ENCODE measurements at places on chromosomes 7 and 10. TPM values are rescaled to one million over a fixed set of nuclear protein-coding genes. Genes with fewer than 3 reads are reported as not detected.

DNA sequence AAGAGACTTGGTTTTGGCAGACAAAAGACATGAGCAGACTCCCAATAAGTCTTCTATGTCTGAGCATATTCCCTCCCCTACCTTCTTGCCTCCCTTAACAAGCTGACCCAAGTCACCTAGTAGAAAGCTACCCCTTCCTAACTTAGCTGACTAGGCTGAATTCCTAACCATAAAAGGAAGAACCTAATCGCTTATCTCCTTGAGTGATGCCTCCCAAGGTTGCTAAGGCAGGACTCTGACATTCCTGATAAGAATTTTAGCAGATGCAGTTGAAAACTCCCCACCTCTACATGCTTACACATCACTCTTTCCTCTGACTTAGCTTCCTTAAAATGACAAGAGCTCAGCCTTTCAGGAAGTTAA is 704.7 kb upstream of the MBL2 start:
- no peak for DNase-seq

GRCh38 chr10:9390516-9390915 is 1336.0 kb downstream of the GATA3 start:
- DNase-seq = no peak

GRCh38 chr7:126211875-126212274 is 1040.9 kb downstream of the GRM8 start:
- DNase-seq = no peak

GRCh38 chr7:70035519-70035918 is 437.2 kb downstream of the AUTS2 start:
- DNase-seq = no peak

- peak; percentile 94 for DNase-seq
Measured at GRCh38 chr7:55572378-55573233, at the start of gene VOPP1. Gene VOPP1 (minus strand): TSS chr7:55572502. CDS start chr7:55572324, 178 bp downstream.

- no peak for DNase-seq
Measured at GRCh38 chr10:108894402-108895301, 1028.7 kb downstream of the XPNPEP1 start.

DNA sequence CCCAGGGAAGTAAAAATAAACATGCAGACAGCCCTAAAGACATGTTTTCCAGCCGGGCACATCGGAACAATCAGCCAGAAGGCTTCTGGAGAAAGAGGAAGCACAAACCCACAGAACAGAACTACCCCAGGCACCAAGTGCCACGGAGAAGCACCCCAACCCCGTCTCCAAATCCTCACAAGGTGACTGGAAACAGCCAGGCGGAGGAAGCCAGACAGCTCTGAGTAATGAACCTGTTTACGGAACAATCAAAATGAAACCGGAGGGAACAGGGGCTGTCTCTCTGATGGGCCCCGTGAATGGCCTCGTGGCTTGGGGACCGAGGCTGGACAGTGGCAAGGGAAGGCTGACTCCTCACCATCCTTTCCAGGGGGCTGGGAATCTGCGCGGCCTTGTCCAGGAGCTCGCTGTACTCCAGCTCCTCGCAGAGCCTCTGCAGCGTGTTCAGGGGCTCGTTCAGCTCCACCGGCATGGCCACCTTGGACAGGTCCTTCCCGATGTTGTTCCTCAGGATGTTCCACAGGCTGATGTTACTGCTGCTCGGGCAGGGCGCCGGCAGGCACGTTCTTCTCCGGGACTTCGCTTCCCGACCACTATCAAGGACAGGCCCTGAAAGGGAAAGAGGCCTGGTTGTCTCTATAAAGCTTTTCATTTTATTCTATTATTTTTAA is 77.0 kb upstream of the GSDME start:
- peak; percentile 83 for DNase-seq

DNA sequence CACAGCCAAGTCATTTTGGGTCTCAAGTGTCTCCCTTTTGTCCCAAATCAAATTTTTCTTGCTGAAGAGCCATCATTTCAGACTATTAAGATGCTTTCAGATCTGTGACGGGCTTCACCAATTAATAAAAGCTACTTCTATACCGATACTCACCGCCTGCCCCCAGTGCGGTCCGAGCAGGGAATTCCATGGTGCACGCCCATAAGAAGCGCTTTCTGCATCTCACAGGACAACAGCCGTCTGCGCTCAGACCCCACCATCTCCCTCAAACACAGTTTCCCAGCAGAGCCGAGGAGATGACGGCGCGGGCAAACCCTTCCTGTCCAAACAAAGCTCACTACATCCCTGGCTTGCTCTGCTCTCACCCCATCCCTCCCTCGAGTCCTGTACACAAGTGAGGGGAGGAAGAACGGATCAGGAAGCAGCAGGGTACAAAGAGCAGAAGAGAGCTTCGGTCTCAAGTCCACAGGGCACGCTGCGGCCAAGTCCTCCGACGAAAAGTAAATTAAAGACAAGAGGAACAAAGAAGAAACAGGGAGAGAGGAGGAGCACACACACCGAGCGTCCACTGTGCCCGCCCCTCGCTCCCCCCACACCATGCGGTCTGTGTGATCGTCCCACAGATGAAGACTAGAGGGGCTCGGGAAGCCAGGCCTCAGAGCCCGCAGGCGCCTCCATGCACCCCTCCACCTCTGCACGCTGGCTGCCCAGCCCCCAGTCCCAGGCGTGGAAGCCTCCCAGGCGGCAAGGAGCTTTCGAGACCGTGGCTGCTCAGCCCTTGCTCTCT is 121.9 kb downstream of the MAD1L1 start:
- no peak for DNase-seq

GRCh38 chr7:42699380-42700178 is 212.3 kb downstream of the C7orf25 start:
- no peak for DNase-seq

- DNase-seq = no peak
Measured at GRCh38 chr10:102017295-102017694, 38.7 kb downstream of the ARMH3 start.

DNA sequence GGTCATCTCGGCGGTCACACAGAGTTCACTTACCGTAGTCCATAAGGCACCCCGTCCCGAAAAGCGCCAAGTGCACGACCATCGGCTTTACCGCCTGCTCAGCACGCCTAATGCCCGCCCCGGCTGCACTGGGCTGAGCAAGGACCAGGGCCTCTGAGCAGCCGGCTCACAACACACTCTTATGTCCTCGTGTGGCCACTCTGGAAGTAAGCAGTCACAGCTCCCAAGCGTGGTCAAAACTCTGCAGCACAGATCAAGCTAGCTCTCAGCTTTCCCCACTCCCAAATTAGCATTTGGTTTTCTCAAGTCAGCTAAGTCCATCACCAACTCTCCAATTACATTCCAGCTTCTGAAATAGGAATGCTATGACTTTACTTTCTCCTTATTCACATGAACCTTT is 57.7 kb downstream of the MAD1L1 start:
- DNase-seq = peak; percentile 50

DNA sequence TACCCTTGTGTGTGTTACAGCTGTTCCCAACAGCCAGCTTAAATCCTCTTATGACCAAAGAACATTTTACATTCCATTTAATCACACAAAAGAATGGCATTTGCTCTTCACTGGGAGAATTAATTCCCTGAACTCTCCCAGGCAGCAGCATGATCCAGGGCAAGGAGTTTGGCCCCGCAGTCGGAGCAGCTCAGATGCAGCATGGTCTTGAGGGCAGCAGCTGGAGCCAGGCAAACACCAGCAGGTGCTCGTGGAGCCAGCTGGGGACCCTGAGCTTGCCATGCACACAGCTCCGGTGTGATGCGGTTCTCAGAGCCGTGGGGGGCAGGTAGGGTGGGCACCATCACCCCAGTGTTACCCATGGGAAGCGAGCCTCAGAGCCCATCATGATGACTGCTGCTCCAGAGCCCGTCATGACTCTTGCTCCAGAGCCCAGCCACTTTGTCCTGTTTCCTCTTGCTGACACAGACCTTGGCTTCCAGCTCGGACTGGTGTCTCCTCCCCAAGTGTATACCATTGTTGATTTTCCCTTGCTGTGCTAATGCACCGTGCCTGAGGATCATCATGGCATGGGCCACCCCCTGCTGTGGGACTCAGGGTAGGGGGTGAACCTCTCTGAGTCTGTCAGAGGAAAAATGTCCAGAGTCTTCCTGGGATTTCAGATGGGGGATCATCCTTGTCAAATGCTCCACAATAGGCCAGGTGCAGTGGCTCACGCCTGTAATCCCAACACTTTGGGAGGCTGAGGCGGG is 75.8 kb downstream of the ZRANB1 start:
- DNase-seq = no peak

DNA sequence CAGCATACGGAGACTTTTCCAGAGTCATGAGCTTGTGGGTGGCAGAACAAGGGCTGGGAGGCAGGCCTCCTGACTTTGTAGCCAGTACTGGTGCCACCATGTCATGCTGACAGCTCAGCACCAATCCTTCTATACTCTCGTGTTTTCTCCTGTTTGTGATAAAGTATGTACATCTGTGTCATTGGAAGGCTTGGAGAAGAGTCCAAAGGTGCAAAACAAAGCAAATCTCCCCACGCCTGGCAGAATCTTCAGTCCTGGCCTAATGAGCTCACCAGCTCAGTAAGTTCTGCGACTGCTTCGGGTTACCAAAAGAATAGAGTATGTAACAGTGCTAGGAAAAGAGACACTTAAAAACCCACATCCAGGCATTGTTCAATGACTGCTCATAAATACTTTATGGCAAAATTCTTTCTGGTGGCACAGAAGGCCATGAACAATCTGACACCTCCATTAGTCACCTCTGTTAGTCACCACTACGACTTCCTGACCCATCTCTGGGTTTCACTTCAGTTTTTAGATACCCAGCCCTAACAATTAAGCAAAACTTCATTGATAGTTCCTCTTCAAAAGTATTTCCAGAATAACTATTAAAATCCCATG is 24.5 kb downstream of the STEAP1 start:
- DNase-seq = no peak

DNA sequence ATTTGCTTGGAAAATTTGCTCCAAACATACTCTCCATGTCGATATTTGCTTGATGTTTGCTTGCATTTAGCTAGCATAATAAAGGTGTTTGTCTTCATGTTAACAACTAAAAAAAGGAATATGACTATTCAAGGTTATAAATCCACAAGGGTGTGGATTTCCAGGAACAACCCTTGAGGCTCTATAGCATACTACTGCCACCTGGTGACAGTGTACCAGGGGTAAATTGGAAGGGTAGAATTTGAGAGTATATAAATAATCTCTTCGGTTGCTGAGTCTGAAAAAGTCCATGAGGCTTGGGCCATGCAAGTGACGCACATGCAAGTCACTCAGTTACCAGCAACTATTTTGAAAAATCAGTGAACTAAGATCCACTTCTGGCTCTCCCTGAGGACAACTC is 68.4 kb downstream of the SLIT1 start:
- no peak for DNase-seq

DNA sequence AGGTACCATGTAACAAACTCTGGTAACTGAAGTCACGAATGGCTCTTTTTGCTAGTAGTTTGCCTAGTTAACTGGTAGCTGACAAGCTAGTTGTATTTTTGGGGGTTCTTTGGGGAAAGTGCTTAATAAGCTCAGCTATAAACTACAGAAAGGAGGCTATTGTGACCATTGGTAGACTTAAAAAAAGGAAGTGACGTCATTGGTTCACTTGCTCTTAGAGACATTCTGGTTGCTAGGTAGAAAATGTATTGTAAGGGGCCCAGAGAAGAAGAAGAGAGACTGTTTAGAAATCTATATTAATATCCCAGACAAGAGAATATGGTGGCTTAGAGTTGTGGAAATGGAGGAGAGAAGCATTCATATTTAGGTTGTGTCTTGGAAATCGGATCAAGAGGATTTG is 103.0 kb downstream of the NXPH1 start:
- no peak for DNase-seq

GRCh38 chr7:41501006-41501405 is 201.9 kb downstream of the INHBA start:
- no peak for DNase-seq

- DNase-seq = no peak
Measured at GRCh38 chr7:35648367-35648766, 46.6 kb downstream of the HERPUD2 start.

DNA sequence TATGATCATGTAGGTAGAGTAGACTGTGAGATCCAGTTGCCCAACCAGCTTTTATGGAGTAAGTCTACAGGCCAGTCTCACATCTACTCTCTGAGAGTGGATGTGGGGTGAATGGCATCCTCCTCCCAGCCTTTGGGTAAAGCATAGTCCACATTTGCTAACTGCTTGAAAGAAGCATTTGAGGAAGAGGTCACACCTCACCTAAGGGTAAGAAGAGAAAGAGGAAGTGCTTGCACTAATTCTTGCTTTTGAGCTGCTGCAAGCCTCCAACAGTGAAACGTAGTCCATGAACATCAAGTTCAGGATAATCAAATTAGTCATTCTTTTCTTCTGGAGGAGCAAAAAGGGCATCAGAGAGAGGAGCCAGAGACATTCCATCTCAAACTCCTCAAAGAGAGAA is 93.9 kb upstream of the AGR3 start:
- no peak for DNase-seq

- DNase-seq = no peak
Measured at GRCh38 chr7:4854916-4855315, 6.9 kb downstream of the PAPOLB start.

GRCh38 chr7:137983323-137984008 is 18.4 kb downstream of the CREB3L2 start:
- no peak for DNase-seq

DNA sequence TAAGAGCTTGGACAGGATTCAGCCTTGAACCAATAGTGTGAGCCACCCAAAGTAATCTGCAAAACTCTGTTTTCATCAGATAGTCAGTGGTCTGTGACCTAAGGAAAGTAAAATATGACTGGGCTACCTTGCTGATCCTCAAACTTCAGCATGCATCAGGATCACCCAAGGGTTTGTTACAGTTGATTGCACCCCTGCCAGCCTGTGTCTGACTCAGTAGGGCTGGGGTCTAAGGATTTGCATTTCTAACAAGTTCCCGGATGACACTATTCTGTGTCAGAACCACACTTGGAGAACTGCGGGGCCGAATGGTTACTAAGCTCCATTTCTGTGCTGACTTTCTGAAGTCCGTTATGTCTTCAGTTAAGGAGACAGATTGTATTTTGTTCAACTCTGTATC is 40.6 kb upstream of the TSPAN13 start:
- DNase-seq = no peak

The CNNM1 gene
- 0.05 TPM for polyA plus RNA-seq

The FZD8 gene
- polyA plus RNA-seq = 1.5 TPM

The UTF1 gene
- polyA plus RNA-seq = 0.13 TPM

The PDK4 gene
- 48.9 TPM for polyA plus RNA-seq

The AP4M1 gene
- 8.7 TPM for polyA plus RNA-seq

The ZNF316 gene
- polyA plus RNA-seq = 14.1 TPM

The NKX6-2 gene
- polyA plus RNA-seq = not detected

The CPA4 gene
- 0.20 TPM for polyA plus RNA-seq

The VSTM2A gene
- not detected for polyA plus RNA-seq

The CLRN3 gene
- 0.22 TPM for polyA plus RNA-seq

The AS3MT gene
- 8.7 TPM for polyA plus RNA-seq

The TMEM178B gene
- polyA plus RNA-seq = 0.37 TPM

The TRIM4 gene
- 14.7 TPM for polyA plus RNA-seq
